ENCODE measurements at places on chromosomes 5 and 9.

- DNase-seq: no peak
Observed at GRCh38 chr5:136703036-136703435, 337.7 kb upstream of the TRPC7 start.

DNA sequence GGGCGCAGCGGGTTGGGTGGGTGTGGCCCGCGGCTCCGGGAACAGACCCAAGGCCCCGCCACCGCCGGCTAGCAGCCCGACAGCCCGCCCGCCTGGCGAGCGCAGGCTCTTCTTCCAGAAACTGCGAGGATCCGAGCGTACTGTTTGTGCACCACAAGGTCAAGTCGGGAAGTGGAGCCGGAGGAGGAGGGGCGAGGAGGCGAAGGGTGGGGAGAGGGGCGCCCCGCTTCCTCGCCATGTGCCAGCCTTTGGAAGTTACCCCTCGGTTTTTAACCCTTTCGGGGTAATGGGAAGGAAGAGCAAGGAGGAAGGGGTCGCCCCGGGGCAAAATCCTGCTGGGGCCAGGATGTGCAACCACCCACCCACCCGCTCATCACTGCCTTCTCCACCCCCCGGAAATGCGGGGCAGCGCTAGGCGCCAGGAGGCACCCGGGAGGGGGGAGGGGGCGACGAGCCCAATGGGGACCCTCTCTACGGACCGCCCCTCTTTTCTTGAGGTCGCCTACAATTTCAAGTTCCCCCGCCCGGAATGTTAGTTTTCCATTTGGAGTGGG is 1.1 kb upstream of the JADE2 start:
- peak; percentile 80 for DNase-seq

- no peak for DNase-seq
Observed at GRCh38 chr9:86456416-86456815, 102.2 kb upstream of the TUT7 start.

DNA sequence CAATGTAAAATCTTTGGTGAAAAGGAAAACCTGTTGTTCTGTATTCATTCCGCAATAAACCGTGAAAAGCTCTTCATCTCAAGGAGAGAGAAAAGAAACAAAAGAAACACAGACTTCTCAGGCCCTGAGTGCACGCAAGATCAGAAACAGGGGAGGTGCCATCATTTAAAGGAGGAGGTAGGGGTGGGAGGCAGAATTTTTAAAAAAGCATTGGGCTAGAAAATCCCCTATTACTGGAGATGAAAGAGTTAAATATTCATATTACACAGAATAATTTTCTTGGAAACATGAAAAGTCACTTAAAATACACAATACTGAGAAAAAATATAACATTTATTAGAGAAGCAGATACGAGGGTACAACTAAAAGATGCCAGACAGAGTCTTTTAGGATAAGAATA is 56.3 kb downstream of the USP20 start:
- DNase-seq: no peak

GRCh38 chr5:33608344-33609041 is 167.7 kb downstream of the TARS1 start:
- DNase-seq: no peak

- peak; percentile 69 for DNase-seq
Observed at GRCh38 chr9:110919050-110919435, 119.2 kb downstream of the LPAR1 start.

DNA sequence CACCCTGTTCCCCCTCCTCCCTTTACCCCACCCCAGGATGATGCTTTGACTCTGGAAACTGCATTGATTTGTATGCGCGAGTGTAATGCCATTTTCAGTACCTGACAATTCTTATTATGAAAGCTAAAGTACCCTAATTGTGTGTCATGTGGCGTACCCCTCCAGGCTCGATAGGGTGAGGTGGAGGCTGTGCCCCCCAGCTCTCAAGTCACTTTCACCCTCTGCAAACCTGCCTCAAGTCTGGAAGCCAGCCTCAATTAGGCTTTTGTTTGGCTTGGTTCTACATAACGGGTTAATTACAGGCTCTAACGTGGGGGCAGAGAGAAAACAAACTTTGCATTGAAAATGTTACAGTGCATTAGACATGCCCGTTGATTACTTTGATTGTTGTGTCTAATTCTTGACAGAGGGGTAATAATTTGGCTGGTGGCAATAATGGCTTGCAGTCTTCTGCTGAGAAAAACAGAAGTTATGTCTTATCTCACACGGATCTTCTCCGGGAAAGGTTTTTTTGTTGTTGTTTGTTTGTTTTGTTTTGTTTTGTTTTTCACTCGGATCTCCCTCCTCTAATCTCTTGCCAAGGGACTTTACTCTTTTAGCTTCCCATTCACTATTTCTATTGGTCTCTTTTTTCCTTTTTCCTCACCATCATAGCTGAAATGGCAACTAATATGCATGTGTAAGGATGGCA is 12.6 kb downstream of the ISL1 start:
- no peak for DNase-seq

DNA sequence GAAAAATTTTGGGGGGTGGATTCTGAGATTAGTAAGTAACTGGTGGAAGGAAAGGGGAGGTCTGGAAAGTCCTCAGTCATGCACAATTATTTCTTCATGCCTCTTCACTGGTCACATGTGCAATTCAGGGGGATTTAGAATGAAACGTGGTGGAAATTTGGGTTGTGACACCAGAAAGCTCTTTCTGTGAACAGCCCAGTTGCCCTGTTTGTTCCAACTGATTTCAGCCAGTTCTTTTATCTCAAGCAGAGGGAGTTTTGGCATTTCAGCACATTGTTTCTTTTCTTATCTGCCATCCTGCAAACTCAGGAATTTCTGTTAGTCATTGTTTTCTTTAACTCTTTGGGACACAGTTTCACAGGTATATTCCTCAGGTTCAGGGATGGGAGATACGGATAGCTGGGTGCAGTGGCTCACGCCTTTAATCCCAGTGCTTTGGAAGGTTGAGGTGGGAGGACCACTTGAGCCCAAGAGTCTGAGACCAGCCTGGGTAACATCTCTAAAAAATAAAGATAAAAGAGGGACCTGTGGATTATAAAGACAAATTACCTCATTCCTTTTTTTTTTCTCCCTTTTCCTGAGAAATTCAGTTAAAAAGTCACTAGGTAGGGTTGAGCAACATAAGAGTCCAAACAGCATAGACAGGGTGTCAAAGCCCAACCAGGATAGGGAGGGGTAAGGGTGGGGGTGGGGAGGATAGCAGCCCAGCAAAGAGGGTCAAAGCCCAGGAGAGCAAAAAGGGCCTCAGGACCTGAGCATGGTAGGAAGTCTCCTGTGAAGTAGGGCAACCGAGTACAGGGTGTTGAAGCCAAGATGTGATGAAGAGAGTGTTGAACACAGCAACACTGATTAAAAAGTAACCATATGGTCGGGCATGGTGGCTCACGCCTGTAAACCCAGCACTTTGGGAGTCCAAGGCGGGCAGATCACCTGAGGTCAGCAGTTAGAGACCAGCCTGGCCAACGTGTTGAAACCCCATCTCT is 5.4 kb upstream of the B4GALT1 start:
- no peak for DNase-seq

- DNase-seq: peak; percentile 77
Observed at GRCh38 chr5:44665101-44665701, 143.5 kb upstream of the MRPS30 start.

DNA sequence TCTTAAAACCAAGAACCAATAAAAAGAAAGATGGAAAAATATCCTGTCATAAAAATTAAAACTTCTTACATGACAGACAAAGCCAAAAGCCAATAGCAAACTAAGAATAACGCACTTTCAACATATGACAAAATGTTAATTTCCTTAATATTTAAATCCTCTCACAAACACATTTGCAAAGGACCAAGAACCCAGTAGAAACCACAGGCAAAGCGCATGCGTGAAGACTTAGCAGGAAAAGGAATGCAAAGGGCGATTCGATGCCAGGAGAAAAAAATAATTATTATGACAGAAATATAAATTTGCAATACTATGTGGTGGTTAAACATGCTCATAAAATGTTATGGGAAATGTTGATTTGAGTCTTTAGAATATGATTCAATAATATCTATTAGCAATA is 39.9 kb upstream of the OLFM1 start:
- DNase-seq: no peak

DNA sequence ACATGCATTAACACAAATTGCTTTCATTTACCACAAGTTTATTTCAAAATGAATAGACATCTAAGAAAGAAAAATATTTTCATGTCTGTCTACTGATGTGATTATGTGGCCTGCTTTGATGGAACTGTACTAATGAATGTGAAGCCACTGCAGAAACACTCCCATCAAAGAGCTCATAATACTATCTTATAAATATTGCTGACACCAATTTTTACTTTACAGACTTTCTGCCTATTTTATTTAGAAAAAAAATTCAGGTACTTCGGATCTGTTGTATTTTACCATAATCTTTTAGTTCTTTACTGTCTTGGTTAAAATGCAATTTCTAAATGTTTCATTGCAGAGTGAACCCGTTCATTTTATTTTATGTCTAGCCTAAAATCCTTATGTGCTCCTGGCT is 281.9 kb downstream of the ICE1 start:
- no peak for DNase-seq

All from fibroblast of gingiva (primary cell).